ENCODE measurements at places on chromosomes 1 and 21. TPM values are rescaled to one million over a fixed set of nuclear protein-coding genes. Genes with fewer than 3 reads are reported as not detected.

Gene TOR1AIP2
- 70.3 TPM for total RNA-seq

Gene GNAT2
- not detected for total RNA-seq

Gene SLFNL1
- 0.20 TPM for total RNA-seq

Gene ZNF648
- not detected for total RNA-seq

Gene CFAP45
- 0.49 TPM for total RNA-seq

Gene SPATA17
- total RNA-seq: 0.78 TPM

Gene NBPF11
- 8.9 TPM for total RNA-seq

Gene ERVH48-1
- total RNA-seq: 0.59 TPM

Gene MYOC
- not detected for total RNA-seq

Gene RGS8
- 3.5 TPM for total RNA-seq

Gene C4BPA
- not detected for total RNA-seq

Gene SELP
- not detected for total RNA-seq

Gene CFHR3
- total RNA-seq: not detected

Gene GJA4
- not detected for total RNA-seq

Gene FBXO44
- 51.7 TPM for total RNA-seq

Gene RASSF5
- 2.7 TPM for total RNA-seq

- peaks cover 14% of the 10 kb centered on the region for H3K36me3 ChIP-seq
- peak overlapping the region; percentile 79 for H3K27ac ChIP-seq
- H3K4me3 ChIP-seq: no peak overlapping the region
- peaks cover 3% of the 10 kb centered on the region for H3K4me1 ChIP-seq
- DNase-seq: peak; percentile 55
These were observed 1.6 kb upstream of the DNMT3L start for GRCh38 chr21:44263221-44263760.

GRCh38 chr1:169098380-169098779 lies 8.1 kb upstream of the ATP1B1 start:
- H3K27me3 ChIP-seq: peaks cover 2% of the 10 kb centered on the region
- no peak overlapping the region for H3K27ac ChIP-seq
- H3K36me3 ChIP-seq: peaks cover 5% of the 10 kb centered on the region
- no peak overlapping the region for H3K4me3 ChIP-seq
- H3K4me1 ChIP-seq: no peaks in the 10 kb centered on the region

GRCh38 chr21:37365517-37366481 lies 774 bp upstream of the DYRK1A start:
- peaks cover 23% of the 10 kb centered on the region for H3K4me1 ChIP-seq

- no peak overlapping the region for H3K4me3 ChIP-seq
- H3K36me3 ChIP-seq: no peaks in the 10 kb centered on the region
- peaks cover 6% of the 10 kb centered on the region for H3K27me3 ChIP-seq
- DNase-seq: no peak
- peaks cover 29% of the 10 kb centered on the region for H3K4me1 ChIP-seq
These were observed 339.5 kb downstream of the PTPRU start for GRCh38 chr1:29575826-29576225.

DNA sequence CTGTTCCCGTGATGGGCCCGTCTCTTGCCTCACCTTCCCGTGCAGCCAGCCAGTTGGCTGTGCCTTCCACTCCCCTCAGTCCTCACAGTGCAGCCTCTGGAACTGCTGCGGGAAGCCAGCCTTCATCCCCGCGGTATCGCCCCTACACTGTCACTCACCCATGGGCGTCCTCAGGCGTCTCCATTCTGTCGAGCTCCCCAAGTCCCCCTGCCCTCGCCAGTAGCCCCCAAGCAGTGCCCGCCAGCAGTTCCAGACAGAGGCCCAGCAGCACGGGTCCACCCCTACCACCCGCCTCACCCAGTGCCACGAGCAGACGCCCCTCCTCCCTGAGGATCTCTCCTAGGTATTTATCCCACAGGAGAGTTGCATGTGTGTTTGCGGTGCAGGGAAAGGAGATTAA lies 73.5 kb downstream of the UBE4B start:
- H3K27me3 ChIP-seq: peaks cover 4% of the 10 kb centered on the region
- H3K27ac ChIP-seq: no peak overlapping the region
- no peak for DNase-seq
- peaks cover 4% of the 10 kb centered on the region for H3K36me3 ChIP-seq

GRCh38 chr1:177249231-177249630 lies 78.5 kb downstream of the BRINP2 start:
- H3K4me1 ChIP-seq: no peaks in the 10 kb centered on the region
- no peaks in the 10 kb centered on the region for H3K27me3 ChIP-seq
- no peaks in the 10 kb centered on the region for H3K36me3 ChIP-seq
- no peak for DNase-seq
- H3K4me3 ChIP-seq: no peak overlapping the region

- H3K36me3 ChIP-seq: peaks cover 10% of the 10 kb centered on the region
- DNase-seq: no peak
- H3K4me1 ChIP-seq: no peaks in the 10 kb centered on the region
- H3K27me3 ChIP-seq: peaks cover 5% of the 10 kb centered on the region
- no peak overlapping the region for H3K4me3 ChIP-seq
These were observed 83.3 kb downstream of the LACTBL1 start for GRCh38 chr1:22889213-22889827.

GRCh38 chr1:198268784-198269645 lies 112.2 kb downstream of the NEK7 start:
- no peaks in the 10 kb centered on the region for H3K36me3 ChIP-seq
- no peak for DNase-seq
- no peaks in the 10 kb centered on the region for H3K27me3 ChIP-seq
- no peak overlapping the region for H3K4me3 ChIP-seq
- no peak overlapping the region for H3K27ac ChIP-seq
- peaks cover 4% of the 10 kb centered on the region for H3K4me1 ChIP-seq

- no peak overlapping the region for H3K27ac ChIP-seq
- no peak overlapping the region for H3K4me3 ChIP-seq
- peaks cover 23% of the 10 kb centered on the region for H3K4me1 ChIP-seq
- no peaks in the 10 kb centered on the region for H3K36me3 ChIP-seq
- peaks cover 13% of the 10 kb centered on the region for H3K27me3 ChIP-seq
These were observed 89.3 kb downstream of the SIM2 start for GRCh38 chr21:36788120-36788638.

GRCh38 chr1:52771384-52771783 lies 45.1 kb downstream of the ZYG11B start:
- H3K4me1 ChIP-seq: peaks cover 10% of the 10 kb centered on the region
- H3K4me3 ChIP-seq: no peak overlapping the region
- H3K36me3 ChIP-seq: no peaks in the 10 kb centered on the region
- no peak overlapping the region for H3K27ac ChIP-seq
- DNase-seq: no peak

- peaks cover 3% of the 10 kb centered on the region for H3K4me1 ChIP-seq
- H3K27ac ChIP-seq: no peak overlapping the region
- H3K4me3 ChIP-seq: no peak overlapping the region
- H3K27me3 ChIP-seq: no peaks in the 10 kb centered on the region
These were observed 75.3 kb downstream of the KCNK1 start for GRCh38 chr1:233689017-233689747.

- H3K4me1 ChIP-seq: peaks cover 4% of the 10 kb centered on the region
- no peaks in the 10 kb centered on the region for H3K36me3 ChIP-seq
- H3K27ac ChIP-seq: no peak overlapping the region
These were observed 2.4 kb upstream of the IKBKE start for GRCh38 chr1:206467915-206468314.

- H3K27ac ChIP-seq: no peak overlapping the region
- no peaks in the 10 kb centered on the region for H3K36me3 ChIP-seq
- H3K4me3 ChIP-seq: no peak overlapping the region
- no peak for DNase-seq
These were observed 380.6 kb downstream of the SIPA1L2 start for GRCh38 chr1:232249339-232249738.

GRCh38 chr1:160168609-160169369 lies 17.4 kb downstream of the ATP1A4 start:
- no peak for DNase-seq
- no peak overlapping the region for H3K4me3 ChIP-seq
- H3K27ac ChIP-seq: no peak overlapping the region

DNA sequence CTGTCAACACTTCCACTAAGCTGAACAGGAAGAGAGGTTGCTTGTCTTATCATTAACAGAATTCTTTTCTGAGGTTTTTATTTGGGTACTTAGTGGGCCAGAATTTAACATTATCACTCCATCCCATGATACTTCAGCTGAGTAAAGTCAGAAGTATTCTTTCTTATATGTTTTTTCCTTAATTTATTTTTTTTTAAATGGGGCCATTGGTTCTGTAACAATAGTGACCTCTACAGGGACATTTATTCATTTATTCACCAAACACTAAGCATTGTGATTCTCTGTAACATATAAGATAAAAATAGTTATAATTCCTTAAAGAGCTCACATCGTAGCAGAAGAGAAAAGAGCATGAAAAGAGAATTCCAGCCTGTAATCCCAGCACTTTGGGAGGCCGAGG lies 9.8 kb downstream of the GREM2 start:
- no peak overlapping the region for H3K27ac ChIP-seq
- H3K27me3 ChIP-seq: peaks cover 3% of the 10 kb centered on the region
- no peak for DNase-seq
- no peak overlapping the region for H3K4me3 ChIP-seq
- no peaks in the 10 kb centered on the region for H3K4me1 ChIP-seq

DNA sequence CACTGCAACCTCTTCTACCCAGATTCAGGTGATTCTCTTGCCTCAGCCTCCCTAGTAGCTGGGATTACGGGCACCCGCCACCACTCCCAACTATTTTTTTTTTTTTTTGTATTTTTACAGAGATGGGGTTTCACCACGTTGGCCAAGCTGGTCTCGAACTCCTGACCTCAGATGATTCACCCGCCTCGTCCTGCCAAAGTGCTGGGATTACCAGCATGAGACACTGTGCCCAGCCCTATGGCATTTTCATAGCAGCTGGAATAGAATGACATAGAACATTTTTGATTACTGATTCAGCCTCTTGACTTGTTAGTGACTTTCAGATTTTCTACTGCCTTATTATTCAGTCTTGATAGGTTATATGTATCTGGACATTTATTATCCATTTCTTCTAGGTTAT lies 1046.2 kb downstream of the AMY1C start:
- H3K36me3 ChIP-seq: no peaks in the 10 kb centered on the region
- H3K4me3 ChIP-seq: no peak overlapping the region
- no peaks in the 10 kb centered on the region for H3K27me3 ChIP-seq

DNA sequence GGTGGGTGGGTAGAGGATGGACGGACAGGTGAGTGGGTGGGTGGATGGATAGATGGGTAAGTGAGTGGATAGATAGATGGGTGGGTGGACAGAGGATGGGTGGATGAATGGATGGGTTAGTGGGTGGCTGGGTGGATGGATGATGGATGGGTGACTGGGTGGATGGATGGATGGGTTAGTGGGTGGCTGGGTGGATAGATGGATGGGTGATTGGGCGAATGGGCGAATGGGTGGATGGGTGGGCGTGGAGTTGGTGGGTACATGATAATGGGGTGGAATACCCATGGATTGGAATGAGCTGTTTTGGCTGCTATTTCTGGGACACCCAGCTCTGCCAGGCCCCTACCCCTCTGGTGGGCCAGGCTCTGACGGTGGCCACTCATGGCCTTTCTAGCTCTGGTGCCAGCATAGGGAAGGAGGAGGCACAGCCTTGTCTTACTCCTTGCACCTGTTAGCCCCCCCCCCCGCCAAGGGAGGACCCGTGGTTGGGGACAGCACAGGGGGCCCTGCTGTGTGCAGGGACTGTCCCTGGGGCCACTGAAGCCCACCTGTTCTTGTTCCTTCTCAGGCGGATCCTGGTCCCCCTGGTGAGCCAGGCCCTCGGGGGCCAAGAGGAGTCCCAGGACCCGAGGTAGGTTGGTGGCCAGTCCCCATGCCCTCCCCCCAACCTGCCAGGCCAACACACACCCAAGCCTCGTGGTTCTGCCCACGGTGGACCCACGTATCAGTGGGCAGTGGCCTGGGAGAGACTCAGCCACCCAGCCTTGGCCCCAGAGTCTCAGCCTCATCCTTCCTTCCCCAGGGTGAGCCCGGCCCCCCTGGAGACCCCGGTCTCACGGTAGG lies 26.4 kb downstream of the COL6A2 start:
- peak; percentile 10 for DNase-seq

- H3K36me3 ChIP-seq: no peaks in the 10 kb centered on the region
- DNase-seq: no peak
- H3K27ac ChIP-seq: no peak overlapping the region
- no peaks in the 10 kb centered on the region for H3K4me1 ChIP-seq
- peaks cover 6% of the 10 kb centered on the region for H3K27me3 ChIP-seq
These were observed 12.2 kb upstream of the ARHGEF10L start for GRCh38 chr1:17527036-17527914.

DNA sequence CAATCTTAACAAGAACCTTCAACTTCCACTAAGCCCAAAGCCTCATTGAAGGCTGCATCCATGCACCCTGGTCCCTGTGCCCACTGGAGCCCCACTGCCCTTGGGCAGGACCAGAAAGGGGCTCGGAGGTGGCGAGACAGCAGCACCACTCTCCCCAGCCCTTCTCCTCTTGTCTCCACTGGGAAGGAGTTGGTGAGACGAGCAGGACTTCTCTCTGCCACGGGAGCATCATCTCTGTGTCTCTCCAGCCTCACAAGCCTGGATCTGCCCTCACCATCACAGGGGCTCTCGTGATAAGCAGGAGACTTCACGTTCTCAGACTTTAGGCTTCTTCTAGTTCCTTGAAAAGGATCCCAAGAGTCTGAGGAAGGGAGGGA lies 7.2 kb upstream of the ETV3L start:
- no peak overlapping the region for H3K27ac ChIP-seq
- peaks cover 22% of the 10 kb centered on the region for H3K27me3 ChIP-seq
- no peaks in the 10 kb centered on the region for H3K36me3 ChIP-seq
- no peak overlapping the region for H3K4me3 ChIP-seq

- no peak overlapping the region for H3K4me3 ChIP-seq
- peaks cover 2% of the 10 kb centered on the region for H3K27me3 ChIP-seq
- no peaks in the 10 kb centered on the region for H3K36me3 ChIP-seq
- H3K4me1 ChIP-seq: peaks cover 10% of the 10 kb centered on the region
These were observed 27.2 kb downstream of the CNN3 start for GRCh38 chr1:94899756-94900155.
